Activated T-helper 1 cell treated with anti-CD3 and anti-CD28 coated beads, Interleukin-2, amount 50 U/mL, for 16 hours (primary cell): ENCODE measurements at places on chromosomes 16 and 17.

DNA sequence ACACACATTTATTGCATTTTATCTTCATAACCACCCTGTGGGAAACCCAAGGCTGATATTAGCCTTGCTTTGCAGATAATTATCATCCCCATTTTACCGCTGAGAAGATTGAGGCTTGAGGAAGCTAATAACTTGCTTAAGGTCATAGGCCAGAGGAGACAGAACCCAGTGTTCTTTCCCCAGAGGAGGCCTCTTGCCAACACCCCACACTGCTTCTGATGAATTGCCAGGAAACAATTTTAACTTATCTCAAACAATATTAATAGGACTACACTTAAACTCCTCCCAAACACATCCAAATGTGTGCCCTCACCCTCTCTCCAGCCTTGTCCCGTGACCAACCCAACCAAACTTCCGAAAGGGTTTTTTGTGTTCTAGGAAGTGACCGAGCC, 2.1 kb upstream of the SPG7 start:
- no peak for DNase-seq

DNA sequence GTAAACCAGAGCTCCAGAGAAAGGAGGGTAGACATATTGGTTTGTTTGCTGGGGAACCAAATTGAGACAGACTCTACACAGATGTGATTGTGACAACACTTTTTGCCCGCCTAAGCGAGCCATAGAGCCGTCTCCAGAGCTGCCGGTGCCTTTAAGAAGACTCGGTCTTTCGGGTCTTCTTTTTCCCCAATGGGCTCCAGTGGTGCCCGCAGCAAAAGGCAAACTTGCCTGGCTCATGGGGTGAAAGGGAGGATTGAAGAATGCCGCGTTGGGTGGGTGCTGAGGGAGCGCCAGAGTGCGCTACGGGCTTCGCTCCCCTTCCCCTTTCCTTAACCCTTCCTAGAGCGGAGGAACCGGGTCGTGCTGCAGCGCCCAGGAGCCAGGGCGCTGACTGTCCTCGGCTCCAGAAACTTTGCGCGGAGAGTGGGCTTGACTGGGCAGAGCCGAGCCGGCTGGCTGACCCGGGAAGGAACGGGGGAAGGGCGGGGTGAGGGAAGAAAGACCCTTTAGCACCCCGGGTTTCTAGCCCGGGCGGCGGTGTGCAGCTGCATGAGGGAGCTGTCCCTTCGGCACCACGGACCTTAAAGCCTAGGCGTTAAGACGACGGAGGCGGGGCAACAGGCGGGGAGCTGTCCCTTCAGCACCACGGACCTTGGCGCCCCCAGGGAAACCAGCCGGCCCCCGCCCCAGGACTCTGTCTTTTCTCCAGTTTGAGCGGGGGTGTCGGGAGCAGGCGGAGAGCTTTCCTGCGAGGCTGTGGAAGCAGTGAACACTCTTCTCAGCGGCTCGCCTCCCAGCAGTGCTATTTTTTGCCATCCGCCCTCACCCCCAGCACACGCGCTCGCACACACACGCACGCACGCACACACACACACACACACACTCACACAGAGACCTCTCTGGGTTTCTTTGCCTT, at the start of gene CACNG3:
CACNG3 (plus strand) TSS at position 880 of the 916 bp plus-strand sequence. CDS start 420 bp downstream, outside the sequence.
- no peak for DNase-seq

GRCh38 chr16:2786826-2787151, 571 bp downstream of the PRSS33 start:
- DNase-seq = no peak

GRCh38 chr17:53061446-53061845, 761.3 kb upstream of the KIF2B start:
- no peak for DNase-seq

GRCh38 chr17:57170866-57171265, 85.5 kb upstream of the MSI2 start:
- DNase-seq = no peak

DNA sequence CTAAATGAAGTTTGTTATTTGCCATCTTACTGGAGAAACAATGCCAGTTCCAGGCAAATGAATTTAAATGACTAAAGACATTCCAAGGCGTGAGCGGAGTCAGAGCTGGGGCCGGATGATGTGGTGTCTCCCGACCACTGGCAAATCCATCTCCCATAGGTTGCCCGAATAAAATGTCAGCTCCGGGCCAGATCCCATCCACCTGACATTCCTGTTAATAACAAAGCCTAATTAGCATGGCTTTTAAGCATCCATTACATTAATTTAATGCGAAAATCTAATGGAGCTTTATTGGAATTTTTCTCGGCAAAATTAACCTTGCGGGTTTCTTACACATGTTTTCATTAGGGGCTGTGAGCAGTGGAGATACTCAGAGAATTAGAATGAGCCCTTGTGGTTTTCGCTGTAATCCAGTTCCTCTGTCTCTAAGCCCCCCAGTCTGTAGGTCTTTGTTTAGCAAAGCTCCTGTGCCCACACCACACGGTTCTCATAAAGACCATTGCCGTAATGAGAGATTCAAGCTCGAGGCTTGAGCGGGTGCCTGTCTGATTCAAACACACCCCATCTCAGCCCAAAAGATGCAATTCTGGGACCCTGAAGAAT, 123.3 kb downstream of the CCT6B start:
- no peak for DNase-seq

GRCh38 chr16:68626557-68626956, 18.6 kb upstream of the CDH3 start:
- DNase-seq = no peak
